ENCODE measurements at places on chromosomes 1 and 21.

- DNase-seq, result no peak
These were observed 245.4 kb downstream of the PBX1 start for GRCh38 chr1:164804366-164804765.

DNA sequence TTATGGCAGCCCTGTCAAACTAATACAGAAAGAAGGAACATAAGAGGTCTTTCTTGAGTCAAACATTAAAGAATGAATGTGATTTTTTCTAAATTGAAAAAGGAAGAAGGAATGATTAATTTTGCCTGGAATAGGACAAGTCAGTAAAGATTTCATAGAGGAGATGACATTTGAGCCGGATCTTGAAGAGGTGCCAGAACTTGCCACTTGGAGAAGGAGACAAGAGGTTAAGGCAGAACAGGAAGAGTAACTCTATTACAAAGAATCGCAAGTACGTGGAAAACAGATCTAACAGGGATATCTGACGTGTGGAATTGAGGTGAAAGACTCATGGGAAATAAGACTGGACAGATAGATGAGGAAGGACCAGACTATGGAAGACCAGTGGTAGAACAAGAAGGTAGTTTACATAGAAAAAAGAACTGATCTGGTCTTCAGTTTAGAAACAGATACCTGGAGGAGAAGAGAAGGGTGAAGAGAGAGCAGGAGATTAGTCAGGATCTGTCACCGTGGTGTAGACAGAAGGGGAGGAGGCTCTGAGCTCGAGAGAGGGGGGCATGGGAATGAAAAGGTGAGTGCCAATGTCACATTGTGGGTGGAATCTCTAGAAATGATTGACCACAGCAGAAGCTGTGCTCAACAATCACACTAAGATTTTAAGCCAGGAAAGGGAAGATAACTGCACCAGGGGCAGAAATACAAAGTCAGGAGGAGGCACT lies 32.5 kb downstream of the RHOU start:
- DNase-seq, result no peak

DNA sequence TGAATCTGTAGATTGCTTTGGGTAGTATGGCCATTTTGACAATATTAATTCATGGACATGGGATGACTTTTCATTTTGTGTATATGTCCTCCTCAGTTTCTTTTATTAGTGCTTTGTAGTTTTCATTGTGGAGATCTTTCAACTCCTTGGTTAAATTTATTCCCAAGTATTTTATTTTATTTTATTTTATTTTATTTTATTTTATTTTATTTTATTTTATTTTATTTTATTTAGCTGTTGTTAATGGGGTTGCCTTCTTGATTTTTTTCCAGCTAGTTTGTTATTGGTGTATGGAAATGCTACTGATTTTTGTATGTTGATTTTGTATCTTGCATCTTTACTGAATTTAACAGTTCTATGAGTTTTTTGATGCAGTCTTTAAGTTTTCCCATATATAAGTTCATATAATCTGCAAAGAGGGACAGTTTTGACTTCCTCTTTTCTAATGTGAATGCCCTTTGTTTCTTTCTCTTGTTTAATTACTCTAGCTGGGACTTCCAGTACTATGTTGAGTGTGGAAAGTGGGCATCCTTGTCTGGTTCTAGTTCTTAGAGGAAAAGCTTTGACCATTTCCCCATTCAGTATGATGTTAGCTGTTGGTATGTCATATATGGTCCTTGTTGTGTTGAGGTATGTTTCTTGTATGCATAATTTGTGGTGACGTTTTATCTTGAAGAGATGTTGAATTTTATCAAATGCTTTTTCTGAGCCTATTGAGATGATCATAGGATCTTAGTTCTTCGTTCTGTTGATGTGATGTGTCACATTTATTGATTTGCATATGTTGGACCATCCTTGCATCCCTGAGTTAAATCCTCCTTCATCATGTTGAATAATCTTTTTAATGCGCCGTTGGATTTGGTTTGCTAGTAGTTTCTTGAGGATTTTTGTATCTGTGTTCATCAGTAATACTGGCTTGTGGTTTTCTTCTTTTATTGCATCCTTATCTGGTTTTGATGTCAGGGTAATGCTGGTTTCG lies 14.3 kb downstream of the CEPT1 start:
- DNase-seq, result no peak

GRCh38 chr1:63892632-63893395 lies 119.0 kb downstream of the ROR1 start:
- peak; percentile 58 for DNase-seq

DNA sequence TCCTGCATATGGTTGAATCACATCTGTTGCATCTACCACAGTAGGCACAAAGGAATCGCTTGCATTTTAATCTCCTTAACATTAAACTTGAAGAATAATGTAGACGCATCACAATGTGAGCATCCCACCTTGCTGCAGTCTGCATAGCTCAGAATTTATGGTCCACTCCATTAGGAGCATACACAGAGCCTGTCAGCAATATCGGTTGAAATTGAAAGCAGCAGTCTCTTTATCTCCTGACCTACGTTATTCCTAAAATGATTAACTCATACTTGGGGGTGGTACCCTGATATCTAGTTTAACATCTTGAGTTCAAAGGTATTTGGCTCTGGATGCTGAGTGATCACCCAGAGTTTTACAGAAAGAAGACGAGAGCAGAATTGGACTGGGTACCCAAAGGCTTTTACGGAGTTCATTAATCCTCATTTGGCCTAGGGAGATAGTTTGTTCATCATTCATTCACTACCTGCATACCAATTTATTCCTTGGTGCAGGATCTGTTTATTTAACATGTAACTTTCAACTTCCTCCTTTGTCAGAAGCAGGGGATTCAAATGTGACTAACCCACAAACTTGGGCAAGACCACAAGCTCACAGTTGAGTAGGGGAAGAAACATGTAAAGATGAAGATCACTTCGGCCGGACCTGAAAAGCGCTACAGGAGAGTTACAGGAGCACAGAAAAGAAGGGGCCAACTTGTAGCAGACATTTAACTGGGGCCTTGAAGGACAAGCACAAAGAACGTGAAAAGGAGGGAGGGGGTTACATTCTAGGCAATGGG lies 187.9 kb downstream of the DAB1 start:
- DNase-seq, result no peak

DNA sequence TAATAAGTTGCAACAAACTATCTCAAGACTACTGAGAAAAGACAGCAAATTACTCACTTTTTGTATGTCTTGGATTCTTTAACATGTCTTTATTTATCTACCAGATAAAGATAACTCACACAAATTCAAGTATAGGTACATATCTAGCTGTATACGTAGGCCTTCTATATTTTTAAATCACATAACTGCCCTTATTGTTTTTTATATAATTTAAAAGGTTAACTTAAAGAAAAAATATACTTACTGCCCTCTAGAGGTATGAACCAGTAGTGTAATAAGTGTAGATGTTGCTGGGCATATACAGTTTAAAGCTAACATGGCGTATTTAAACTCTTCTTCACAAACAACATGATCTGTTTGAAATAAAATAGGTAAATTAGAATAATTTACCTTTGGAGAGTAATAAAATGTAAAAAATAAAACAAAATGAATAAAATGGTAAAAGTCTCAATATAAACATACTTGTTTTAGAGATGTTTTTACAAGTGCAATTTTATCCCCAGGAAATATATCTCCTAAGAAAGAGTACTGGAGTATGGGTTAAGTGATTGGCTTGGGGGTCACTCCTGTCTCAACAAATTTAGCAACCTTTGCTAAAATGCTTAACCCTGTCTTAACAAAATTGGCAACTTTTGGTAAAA lies 235.2 kb downstream of the KCNT2 start:
- no peak for DNase-seq

GRCh38 chr1:11700601-11701467 lies 9.3 kb downstream of the DRAXIN start:
- no peak for DNase-seq

DNA sequence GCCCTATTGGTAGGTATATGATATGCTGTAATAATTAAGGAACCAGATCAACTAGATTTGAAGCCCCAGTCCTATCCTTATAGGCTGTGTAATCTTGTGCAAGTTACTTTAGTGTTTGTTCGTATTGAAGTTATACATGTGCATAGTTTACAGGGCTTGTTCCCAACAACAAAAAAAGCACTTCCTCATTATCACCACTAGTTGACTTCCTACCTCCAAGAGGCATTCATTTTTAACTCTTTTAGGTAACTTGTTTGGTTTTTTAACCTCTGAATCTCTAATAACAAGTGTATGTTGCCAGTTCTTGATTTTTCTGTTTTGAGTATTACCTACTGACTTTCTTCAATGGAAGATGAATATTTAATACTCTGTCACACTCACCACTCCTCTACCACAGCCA lies 71.9 kb downstream of the ST3GAL3 start:
- DNase-seq, result no peak

GRCh38 chr1:156581661-156582387 lies 2.3 kb downstream of the TTC24 start:
- no peak for DNase-seq

- DNase-seq, result no peak
These were observed at the start of gene FNDC5 for GRCh38 chr1:32870615-32871363. Gene FNDC5 (minus strand): TSS chr1:32870912.
